ENCODE measurements at places on chromosomes 13 and 19.

- DNase-seq = no peak
Observed at GRCh38 chr13:48380581-48380980, 32.3 kb downstream of the LPAR6 start.

DNA sequence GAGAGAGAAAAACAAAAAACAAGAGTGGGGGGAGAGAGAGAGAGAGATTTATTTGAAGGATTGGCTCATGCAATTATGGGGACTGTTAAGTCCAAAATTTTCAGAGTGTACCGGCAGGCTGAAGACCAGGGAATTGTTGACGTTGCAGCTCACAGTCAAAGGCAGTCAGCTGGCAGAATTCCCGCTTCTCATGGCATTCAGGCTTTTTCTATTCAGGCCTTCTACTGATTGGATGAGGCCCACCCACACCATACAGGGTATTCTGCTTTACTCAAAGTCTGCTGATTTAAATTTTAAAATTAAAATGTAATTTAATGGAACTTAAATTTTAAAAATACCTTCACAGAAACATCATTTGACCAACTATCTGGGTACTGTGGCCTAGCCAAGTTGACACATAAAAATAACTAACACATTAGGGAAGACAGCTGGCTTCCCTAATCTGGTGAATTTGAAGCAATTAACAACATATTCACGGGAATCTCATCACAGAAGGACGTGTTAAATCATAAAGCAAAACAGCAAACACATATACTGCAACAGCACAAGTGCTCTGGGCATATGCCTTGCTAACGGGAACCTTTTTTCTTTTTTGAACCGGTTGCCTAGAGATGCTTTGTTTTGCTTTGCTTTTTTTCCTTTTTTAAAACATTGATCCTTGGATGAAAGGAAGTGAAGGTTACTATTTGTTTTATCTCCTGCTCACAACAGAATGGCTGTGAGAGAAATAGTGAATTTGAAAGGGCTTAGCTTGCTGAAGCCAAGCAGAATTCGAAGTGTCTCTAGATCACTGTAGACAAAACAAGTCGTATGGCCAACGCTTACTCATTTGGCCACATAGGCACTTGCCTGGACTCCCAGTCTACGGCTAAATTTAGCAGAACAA, 505.1 kb downstream of the IRS2 start:
- DNase-seq = no peak

DNA sequence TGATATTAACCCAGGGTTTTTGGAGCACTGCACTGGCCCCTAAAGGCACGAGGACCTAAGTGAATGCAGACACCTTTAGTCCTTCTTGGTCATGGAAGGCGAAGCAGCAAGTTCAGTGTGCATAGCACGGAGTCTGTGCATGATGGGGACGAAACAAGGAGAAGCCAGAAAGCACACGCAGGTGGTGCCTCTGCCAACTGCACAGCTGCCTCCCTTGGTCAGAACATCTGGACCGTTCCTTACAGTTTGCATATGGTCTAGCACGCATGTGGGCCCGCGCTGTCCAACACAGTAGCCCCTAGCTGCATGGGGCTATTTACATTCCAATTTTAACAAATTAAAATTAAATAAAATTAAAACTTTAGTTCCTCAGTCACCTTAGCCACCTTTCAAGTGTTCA, 44.0 kb downstream of the FLT3 start:
- no peak for DNase-seq

DNA sequence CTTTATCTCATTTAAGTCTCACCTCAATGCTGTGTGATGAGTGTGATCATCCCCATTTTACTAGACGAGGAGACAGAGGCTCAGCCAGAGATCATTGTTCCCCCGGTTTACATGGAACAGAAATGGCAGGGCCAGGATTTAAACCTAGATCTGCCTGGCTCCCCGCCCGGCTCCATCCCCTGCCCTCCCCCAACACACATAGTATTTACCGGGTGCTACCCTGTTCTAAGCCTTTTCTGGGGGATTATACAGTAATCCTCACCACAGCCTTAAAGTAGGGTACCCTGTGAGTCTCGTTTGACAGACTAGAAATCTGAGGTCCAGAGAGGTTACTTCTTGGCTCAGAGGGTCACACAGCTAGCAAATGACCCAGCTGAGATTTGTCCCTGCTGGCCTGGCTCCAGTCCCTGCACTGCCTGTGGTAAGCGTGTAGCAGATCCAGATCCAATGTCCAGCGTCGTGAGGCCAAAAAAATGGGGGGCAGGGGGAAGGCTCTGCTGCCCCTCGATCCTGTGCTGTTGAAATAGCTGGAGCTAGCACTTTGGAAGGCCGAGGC, 3.8 kb upstream of the KLC3 start:
- no peak for DNase-seq

GRCh38 chr13:73952648-73953047, 181.6 kb downstream of the KLF12 start:
- DNase-seq = no peak

DNA sequence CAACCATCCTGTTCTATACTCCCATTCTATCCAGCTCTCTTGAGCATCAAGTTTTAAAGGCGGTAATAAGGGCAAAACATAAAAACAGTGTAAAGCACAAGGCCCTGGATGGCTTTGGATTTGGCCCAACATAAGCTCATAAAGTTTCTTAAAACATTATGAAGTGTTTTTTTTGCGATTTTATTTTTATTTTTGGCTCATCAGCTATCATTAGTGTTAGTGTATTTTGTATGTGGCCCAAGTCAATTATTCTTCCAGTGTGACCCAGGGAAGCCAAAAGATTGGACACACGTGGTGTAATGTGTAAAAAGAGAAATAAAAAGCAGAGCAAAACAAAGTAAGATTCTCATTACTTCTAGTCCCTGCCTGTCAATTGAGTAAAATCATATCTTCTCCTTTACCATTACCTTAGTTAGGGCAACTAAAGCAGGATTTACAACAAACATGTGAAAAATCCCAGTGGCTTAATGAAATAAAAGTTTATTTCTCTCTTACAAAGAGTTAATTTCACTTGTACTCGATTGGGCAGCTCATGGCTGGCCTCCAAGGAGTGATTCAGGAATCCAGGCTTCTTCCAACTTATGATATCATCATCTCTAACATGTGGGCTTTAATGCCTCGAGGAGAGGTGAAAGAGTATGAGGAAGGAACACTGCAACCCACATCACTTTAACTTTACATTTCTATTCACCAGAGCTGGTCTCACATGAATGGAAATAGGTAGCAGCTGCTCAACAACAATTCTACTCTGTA, 725.2 kb upstream of the SLITRK1 start:
- no peak for DNase-seq

GRCh38 chr13:31020996-31021395, 88.5 kb downstream of the TEX26 start:
- no peak for DNase-seq

- no peak for DNase-seq
Observed at GRCh38 chr13:35940734-35941133, 190.4 kb downstream of the DCLK1 start.

- DNase-seq = no peak
Observed at GRCh38 chr19:33505148-33505547, 16.4 kb downstream of the PEPD start.

GRCh38 chr13:98648686-98649085, 71.8 kb upstream of the STK24 start:
- no peak for DNase-seq

- no peak for DNase-seq
Observed at GRCh38 chr13:23098161-23098907, 82.4 kb upstream of the SGCG start.

DNA sequence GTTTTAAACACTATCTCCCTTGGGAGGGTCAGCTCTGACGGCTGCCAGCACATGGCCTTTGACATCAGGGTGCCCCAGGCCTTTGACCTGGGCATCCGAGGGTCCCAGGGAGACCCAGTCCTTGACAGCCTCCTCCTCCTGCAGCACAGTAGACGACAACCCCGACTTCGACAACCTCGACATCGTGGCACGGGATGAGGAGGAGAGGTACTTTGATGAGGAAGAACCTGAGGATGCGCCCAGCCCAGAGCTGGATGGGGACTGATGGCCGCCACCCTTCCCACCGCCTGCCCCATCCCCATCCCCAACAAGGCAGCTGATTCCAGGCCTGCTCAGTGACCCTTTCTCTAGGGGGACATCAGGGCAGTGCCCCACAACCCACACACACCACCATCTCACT, 12.5 kb downstream of the CCDC97 start:
- no peak for DNase-seq

DNA sequence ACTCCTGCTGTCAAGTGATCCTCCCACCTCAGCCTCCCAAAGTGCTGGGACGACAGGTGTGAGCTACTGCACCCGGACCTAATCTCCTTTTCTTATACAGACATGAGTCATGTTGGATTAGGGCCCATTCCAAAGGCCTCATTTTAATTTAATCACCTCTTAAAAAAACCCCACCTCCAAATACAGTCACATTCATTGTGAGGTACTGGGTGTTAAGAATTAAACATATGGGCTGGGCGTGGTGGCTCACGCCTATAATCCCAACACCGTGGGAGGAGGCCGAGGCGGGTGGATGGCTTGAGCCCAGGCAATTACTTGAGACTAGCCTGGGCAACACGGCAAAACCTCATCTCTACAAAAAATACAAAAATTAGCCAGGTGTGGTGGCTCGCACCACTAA, 46.6 kb downstream of the PIN1 start:
- no peak for DNase-seq

DNA sequence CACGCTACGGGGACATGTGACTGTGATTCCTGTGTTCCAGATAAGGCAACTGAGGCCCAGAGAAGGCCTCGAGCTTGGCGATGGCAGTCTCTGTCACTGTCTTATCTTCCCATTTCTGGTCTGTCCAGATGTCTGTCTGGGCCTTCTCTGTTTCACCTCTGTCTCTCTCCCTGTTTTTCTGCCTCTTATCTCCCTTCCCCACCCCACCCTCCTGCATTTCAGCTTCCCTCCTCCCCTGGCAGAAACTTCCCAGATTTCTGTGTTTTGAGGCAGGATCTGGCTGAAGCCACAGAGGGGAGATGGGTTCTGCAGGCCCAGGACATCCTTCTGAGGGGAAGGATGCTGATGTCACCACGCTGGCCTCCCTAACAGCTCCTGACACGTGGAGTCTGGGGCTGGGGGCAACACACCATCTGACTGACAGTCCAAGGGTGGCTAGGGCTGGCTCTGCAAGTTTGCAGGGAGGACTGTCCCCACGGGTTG, 14.4 kb downstream of the PAK4 start:
- no peak for DNase-seq

DNA sequence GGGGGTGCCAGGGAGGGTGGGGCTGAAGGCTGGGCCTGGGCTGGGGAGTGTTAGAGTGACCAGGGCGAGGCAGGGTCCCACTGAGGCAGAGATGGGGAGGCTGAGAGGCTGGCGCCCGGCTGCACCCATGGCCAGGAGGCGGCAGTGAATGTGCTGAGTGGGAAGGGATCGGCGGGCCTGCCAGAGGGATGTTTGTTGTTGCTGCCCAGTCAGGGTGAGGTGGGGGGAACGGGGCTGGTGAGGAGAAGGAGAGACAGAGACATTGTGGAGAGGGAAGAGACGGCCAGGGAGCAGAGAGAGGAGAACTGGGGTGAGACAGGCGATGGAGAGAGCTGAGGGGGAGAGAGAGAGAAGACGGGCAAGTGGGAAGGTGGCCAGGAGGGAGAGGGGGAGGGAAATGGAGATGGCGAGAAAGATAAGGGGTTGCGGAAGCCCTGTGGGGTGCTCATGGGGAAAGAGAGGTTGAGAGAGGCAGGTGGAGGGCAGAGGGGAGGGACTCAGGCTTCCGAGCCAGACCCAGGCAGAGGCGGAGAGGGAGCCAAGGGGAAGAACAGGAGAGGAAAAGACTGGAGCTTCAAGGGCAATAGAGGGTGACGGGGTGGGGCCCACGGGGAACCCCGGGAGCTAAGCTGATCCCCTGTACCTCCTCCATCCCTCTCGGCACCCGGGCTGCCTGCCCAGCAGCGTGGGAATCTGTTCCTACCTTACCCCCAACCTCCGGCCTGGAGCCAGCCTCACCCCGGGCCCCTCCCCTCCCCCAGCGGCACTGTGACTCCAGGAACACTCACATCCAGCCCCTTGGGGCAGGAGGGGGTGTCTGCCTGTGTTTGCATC, 690 bp upstream of the B3GNT8 start:
- DNase-seq = no peak

- no peak for DNase-seq
Observed at GRCh38 chr19:38034492-38034860, 127.5 kb downstream of the SIPA1L3 start.

DNA sequence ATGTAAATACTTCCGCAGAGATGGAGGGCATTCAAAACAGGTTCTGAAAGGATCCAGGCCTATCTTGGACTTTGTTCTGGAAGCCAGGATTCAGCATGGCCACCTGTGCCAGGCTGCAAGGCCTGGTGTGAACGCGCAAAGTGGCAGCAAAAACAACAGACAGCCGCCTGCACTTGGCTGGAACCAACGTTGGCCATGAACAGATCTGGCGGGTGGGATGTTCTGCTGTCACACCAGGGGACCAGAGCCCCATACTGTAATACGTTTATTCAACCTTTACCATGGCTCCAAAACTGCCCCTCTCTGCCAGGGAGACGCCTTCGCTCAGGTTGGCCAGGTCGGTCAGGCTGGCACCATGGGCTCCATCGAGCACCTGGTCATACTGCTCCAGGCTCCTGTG, 69.7 kb downstream of the EPS15L1 start:
- DNase-seq = no peak

DNA sequence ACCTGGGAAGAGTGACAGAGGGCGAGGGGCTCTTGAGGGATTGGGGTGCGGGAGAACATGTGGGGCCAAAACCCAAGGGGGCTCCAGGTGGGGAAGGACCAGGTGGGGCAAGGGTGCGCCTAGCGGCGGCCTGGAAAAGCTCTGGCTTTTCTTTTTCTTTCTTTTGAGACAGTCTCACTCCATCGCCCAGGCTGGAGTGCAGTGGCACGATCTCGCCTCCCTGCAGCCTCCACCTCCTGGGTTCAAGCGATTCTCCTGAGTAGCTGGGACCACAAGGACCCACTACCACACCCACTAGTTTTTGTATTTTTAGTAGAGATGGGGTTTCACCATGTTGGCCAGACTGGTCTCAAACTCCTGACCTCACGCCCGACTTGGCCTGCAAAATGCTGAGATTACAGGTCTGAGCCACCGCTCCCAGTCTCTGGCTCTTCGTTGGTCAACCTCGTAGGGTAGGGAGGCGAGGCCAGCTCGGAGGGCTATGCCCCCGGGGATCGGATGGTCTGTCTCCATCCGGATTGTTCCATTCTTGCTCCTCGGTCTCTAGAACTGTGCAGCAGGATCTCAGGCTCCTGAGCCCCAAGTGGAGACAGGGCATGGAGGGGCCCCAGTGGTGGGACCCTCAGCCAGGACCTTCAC, 3.7 kb downstream of the GADD45B start:
- DNase-seq = no peak

GRCh38 chr13:30147421-30147820, 159.9 kb downstream of the KATNAL1 start:
- no peak for DNase-seq

DNA sequence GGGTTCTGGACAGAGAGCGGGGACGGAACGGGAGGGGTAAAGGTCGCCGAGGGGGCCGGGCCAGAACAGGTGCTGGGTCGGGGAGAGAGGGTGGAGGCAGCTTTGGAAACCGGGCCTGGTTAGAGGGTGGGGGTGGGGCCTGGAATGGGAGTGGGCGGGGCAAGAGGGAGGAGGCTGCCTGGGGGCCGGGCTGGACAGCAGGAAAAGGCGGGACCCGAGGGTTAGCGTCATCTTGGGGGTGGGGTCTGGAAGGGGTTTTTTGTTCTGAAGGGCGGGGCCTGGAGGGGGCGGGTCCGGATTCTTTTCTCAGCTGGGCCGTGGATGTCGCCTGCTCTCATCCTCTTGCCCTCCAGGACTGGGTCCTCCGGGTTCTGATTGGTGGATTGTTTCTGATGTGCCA, 4.3 kb upstream of the ZNF813 start:
- no peak for DNase-seq
